ENCODE measurements at places on chromosomes 4 and X.

GRCh38 chr4:10080589-10081217 is 35.9 kb downstream of the WDR1 start:
- DNase-seq: no peak

DNA sequence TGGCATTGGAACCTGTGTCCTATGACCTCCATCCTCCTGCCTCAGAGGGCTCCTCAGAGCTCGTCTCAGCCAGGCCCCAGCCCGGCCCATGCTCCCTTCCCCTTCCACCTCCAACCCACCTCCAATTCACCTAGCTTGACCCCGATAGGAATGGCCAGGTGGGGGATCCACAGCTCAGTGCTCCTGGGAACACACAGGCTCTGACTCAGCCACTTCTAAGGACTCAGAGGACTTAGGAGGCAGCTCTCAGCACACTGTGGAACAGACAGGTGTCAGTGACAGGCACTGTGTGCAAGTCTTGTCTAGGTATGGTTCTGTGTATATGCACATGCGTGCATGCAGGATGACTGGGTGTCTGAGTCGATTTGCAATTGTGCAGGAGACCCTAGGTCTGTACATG is 44.8 kb downstream of the PJA1 start:
- DNase-seq: no peak

- DNase-seq: no peak
Measured at GRCh38 chr4:37058826-37059225, 185.7 kb upstream of the NWD2 start.

GRCh38 chr4:36039026-36039425 is 205.3 kb downstream of the ARAP2 start:
- no peak for DNase-seq

GRCh38 chr4:13516315-13516860 is 27.9 kb downstream of the NKX3-2 start:
- DNase-seq: no peak

- DNase-seq: no peak
Measured at GRCh38 chr4:1523907-1524636, 117.8 kb upstream of the NKX1-1 start.

DNA sequence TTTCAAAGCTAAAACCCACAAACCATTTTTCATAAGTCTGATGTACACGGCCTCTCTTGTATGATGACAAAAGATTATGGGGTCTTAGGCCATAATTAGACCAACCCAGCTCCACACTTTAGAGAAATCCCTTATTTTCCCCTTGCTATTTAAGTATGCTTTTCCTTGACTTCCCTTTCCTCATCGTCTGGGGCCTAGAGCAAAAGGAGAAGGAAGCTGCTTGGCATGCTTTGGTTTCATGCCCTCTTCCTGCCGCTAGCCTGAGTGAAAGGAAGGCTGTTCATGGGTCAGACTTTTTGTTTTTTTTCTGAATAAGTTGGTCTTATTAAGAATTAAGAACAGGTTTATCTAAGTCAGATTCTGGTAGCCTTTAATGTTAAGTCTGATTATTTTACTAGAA is 10.6 kb upstream of the RASGEF1B start:
- no peak for DNase-seq

- no peak for DNase-seq
Measured at GRCh38 chr4:177107288-177107921, 202.3 kb upstream of the NEIL3 start.

DNA sequence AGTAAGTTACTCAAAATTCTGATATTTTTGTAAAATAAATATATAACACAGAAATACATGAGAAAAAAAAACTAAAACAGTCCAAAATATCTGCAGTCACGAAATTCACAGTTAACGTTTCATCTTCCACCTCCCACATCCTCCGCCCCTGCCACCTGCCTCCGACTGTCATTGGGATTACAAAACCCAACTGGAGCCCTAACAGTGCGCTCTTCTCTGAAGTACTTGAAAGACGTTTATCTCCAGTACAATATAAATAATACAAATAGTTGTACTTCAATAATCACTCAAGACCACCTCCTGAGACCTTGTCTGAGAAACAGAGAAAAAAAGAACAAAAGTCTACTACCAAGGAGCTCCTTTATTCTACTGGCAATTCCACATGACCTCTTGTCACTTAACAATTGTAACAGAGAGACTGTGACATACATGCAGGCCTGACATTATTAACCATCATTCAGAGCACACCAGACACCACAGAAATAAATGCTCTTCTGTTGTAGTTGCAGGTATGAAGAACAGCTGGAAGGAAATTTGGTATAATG is 280.6 kb downstream of the PPP3CA start:
- DNase-seq: no peak

- no peak for DNase-seq
Measured at GRCh38 chr4:189147005-189147929, 793.4 kb upstream of the FRG1 start.

DNA sequence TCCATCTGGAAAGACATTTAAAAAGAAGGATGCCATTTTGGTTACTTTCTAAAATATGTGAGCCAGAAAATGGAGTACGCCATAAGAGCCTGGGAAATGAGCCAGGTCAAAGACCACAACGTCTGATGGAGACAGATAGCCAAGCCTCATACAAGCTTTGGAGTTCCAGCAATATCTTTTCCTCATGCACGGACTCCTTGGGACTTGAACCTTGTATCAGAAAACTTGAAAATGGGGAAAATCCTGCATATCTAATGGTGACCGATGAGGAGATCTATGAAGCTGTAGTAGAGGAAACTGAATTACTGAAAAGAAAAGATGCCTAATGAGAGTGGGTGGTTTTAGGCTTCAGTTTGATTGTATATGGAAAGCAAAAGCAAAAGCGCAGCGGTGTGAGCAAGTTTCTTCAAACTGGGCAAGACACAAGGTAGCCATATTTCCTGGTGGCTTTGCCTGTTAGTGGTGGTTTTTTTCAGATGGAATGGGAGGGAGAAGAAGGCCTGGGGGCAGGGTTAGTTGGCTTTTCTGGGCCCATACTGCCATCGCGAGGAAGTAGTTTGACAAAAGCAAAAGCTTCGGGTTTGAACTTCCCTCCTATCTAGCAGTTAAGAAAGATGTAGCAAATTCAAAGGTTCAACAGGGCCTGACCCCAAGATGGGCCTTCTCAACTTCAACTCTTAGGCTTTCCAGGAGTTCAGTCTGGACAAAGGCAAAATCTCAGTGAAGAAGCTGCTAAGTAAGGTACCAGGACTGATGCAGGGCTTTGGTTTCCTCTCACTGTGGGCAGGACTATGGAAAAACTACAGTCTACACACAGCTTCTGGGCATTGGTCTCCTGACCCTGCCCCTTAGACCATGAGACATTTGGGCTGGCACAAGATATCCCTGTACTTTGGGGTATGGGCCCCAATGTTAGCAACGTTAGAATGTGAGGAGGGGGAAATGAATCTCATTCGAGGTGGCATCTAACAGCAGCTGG is 210.0 kb upstream of the STK26 start:
- no peak for DNase-seq

DNA sequence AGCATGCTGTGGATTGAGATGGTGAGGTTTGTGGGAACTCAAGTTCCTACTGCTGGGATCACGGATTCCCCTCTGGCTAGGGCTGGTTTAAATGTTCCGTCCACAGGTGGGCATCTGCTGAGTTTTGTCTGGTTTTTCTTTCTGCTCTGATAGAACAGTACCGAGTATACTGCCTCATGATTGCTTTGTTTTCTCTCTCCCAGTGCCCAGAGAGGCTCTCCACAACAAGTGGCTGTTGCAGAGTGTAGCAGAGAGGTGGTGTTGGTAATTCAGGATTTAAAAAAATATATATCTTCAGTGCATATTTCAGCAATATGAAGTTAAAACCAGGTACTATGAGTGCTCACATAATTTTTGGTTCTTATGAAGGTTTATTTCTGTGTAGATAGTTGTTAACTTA is 213.7 kb downstream of the TEX13C start:
- DNase-seq: no peak

- no peak for DNase-seq
Measured at GRCh38 chr4:162163892-162164759, at the start of gene FSTL5. Gene FSTL5 (minus strand): TSS chr4:162164000. CDS start chr4:162111396, 52,604 bp downstream.

All from cortex of kidney (tissue), 1 donor.